ENCODE measurements at places on chromosomes 6 and 20.

- DNase-seq, result no peak
These were observed 189.4 kb upstream of the ARID1B start for GRCh38 chr6:156587751-156588301.

GRCh38 chr6:101058296-101058695, 177.2 kb upstream of the ASCC3 start:
- no peak for DNase-seq

DNA sequence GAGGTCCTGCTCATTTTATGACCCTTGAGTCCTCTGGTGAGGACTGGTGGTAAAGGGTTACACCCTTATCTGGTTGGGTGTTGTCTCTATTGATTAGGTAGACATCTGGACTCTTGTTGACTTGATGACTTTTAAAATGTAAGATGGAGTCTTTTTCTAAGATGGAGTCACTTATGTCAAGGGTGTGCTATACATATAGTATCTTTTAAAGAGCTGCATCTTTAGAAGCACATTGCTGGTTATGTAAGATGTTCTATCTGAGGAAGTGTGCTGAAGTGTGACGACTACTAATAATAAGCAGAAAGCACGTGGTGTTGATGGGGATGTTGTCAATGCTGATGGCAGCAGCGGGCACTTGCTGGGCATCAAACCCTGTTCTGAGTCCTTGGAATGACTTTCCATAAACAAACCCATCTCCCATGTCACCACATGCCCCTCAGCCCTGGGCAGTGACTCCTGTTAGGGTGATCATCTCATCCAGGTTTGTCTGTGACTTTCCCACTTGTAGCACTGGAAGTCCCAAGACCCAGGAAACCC, 229.6 kb downstream of the EYA2 start:
- no peak for DNase-seq

DNA sequence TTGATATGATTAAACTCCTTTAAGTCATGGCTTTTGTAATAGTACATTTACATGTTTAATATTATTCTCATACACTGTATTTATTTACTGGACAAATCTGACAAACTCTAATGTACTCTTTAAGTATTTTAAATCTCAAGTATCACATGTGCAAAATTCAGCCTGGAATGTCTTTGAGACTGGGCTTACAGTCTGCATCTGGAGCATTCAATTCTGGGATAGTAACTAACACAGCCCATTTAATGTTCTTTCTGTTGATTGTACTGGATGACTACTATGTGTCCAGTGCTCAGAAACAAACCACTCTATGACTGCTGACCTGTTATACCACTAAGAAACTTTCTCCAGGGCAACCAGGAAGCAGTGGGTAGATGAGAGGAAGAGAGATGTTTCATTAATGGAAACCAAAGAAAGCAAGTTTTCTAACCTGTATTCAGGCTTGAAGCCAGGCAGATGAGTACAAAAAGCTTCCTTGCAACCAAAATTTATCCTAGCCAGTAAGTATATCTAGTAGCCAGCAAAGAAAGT, 26.8 kb downstream of the FBXL4 start:
- peak; percentile 10 for DNase-seq

DNA sequence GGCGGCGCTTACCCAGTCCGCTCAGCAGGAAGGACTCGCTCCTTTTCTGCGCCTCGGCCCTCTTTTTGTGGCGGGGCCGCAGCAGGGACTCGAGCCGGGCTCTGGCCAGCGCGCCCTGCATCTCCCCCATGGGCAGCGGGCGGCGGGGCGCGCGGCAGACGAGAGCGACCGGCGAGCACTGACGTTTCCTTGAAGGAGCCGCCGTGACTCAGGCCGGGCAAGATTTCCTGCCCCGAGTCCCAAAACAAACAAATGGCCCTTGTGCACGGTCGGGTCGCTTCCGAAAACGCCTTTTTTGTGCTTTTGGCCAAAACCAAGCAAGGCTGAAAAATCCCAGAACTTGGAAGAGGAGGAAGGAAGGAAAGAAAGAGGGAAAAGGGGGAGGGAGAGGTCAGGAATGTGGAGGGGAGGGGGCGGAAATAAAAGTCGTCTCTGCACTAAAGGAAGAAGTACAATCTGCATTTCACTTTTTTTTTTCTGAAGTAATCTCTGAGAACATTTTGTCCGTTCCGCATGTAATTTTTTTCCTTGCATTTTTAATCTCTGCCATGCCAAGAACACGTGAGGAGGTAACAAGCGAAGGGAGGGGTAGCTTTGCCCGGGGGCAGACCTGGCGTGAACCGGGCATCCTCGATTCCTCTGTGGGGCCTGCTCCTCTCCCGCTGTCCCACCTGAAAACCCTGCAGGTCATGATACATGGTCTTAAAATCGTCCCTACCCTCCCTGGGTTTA, 123.3 kb upstream of the SLC2A12 start:
- DNase-seq, result peak; percentile 78

GRCh38 chr20:598133-598850, 11.8 kb downstream of the TCF15 start:
- no peak for DNase-seq

DNA sequence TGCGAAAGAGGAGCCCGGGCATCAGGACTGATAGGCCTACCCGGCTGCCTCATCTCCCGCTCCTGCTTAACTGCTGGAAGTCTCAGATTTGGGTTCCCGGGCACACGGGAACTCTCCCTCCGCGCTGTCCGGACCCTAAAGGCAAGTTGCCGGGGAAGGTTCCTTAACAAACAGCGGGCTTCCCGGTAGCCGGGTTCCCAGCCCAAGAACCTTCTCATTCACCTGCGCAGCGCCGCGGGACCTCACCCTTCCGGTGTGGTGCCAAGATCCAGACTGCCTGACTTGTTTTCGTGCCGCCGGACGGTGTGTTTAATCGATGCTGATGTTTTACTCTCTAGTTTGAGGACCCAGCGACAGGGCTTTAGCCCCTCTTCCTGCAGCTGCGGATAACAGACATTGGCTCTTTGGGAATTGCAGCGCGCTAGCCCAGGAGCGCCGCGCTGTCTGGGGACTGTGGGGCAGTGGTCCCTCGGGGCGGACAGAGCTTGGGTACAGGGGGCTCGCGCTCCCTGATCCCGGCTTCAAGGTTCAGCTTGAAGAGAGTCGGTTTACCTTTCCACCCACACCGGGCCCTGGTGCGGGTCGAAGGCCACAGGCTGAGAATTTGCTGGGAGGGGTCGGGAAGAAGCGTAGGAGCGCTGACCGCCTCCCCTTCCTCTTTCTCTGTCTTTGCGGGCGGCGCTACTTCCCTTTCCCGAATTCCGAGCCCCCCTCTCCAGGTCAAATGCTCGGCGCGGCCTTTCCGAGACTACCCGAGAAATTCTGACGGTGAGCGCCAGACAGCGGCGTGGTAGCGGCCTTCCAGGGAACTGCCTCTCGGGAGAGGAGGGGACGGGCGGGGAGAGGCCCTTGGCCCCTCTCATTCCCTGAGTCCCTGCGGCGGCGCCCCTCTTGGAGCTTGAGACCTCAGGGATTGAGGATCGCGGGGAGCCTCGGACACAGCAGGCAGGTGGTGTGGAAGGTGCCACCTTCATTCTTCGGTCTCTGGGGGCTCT, 17.2 kb downstream of the ABT1 start:
- no peak for DNase-seq

- no peak for DNase-seq
These were observed 6.2 kb upstream of the SLC4A11 start for GRCh38 chr20:3245156-3245555.

- peak; percentile 98 for DNase-seq
These were observed 88.9 kb upstream of the NT5E start for GRCh38 chr6:85360794-85361642.

- peak; percentile 74 for DNase-seq
These were observed 39.7 kb downstream of the TAF4 start for GRCh38 chr20:62025832-62026563.

DNA sequence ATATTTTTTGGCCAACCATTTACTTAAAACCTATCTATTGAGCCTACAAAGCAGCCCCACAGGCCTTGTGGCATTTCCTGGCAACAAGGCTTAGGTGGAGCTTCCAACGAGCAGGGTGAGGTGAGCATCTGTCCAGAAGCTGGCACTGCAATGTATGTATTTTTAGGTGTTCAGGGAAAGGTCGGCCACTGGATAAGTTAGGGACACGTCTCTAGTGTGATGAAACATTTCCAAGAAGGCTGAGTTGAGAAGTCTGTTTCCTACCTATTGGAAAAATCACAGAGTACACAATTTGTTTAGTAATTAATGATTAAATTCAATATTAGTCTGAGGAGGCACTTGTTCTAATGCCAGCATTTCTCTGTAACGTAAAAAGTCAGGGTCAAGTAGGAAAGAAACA, 17.8 kb upstream of the RCAN2 start:
- no peak for DNase-seq

GRCh38 chr20:35240083-35240810, 13.8 kb downstream of the MMP24 start:
- no peak for DNase-seq

DNA sequence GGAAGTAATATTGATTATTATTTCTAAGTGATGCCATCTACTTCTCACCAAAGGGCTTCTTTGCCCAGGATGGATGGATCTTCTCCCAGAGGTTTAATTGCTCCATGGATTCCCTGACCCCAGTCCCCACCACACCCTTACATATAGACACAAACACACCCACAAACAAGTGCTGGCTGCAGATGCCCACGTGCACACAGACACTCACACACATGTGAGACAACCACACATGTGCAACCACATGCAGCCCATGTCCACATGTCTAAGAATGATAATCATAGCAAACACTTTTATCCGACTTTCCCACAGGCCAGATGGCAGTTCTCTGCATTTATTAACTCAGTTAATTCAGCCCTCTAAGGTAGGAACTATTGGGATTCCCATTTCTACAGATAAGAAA, 44.2 kb downstream of the MAFB start:
- DNase-seq, result no peak

DNA sequence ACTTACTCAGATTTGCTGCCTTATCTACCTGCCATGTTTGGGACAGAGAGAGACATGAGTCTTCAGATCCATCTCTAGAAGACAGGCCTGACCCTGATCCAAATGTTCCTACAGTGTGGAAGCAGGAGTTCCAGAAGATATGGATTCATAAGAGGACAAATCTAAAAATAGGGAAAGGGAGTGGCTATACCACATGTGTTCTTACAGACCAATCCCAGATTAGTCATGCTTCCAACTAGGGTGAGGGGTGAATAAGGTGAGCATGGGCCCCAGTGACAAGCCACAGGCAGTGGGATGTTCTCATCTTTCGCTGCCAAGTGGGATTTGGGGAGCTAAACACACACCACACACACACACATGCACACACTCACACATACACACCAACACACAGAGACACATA, 670.7 kb upstream of the CITED2 start:
- no peak for DNase-seq

- DNase-seq, result no peak
These were observed 464.9 kb upstream of the SOX4 start for GRCh38 chr6:21128601-21129000.

DNA sequence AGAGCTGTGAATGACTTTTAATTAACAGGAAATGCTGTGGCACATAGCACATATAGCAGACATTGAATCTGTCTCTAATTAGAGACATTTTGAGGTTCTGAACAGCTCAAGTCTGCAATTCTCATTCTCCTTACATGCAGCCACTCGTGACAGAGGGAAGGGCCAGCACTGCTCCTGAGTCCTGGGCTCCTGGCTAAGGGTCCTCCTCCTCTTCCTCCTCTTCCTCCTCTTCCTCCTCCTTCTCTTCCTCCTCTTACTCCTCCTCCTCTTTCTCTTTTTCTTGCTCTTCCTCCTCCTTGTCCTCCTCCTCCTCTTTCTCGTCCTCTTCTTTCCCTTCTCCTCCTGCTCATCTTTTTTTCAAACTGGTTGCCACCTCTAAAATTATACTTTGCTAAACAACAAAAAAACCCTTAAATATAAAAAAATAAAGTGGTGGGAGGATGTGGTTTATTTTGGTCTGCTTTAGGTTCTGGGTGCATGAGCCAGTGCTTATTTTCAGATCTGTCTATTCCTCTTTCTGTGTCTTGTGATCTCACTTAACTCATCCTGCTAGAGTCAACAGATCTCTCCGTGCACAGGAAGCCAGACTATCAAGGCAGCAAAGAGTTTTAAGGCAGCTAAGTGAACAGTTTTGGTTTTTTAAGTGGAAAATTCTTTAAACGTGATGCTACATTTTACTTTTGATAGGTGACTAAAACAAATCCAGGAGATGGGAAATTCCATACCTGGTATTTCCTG, 159.3 kb downstream of the CD83 start:
- peak; percentile 63 for DNase-seq

DNA sequence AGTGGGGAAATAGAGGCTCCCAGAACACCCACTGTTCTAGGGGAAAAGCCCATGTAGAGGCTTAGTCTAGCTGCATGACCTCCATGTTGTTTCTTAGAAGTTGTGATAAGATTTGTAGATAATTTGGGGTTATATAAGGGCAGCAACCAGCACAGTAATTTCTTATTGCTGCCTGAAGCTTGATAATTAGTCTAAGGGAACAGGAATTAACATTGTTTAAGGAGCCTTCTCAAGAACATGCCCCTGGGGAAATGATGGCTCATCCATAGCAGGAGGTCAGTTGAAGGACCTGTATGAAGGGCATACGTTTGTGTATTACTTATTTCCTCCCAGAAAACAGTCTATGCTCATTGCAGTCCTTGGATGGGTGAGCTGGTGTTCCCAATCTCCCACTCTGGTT, 170.7 kb upstream of the SCGN start:
- DNase-seq, result no peak

DNA sequence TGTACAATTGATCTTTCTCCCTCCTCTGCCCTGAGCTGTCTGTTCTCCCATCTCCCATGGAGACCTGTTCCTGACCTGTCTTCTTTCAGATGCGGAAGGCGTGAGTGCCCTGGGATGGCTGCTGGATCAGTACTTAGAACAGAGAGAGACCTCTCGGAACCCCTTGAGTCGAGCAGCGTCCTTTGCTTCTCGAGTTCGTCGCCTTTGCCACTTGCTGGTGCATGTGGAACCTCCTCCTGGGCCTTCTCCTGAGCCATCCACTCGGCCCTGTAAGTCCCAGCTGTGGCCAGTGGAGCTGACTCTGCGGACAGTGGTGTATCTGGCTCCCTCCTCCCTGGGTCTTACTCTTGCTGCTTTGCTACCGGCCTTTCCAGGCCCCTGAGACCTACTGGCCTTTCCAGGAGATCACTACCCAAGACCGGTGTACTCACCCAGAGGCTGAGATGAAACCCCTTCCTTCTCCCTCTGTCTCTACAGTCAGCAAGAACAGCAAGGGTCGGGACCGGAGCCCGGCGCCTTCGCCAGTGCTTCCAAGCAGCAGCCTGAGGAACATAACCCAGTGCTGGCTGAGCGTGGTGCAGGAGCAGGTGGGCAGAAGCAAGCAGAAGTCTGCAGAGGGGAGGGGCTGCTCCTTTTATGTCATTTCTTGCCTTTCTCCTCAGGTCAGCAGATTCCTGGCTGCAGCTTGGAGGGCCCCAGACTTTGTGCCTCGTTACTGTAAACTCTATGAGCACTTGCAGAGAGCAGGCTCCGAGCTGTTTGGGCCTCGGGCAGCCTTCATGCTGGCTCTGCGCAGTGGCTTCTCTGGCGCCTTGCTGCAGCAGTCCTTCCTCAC, 22.5 kb downstream of the CUL9 start:
- no peak for DNase-seq

GRCh38 chr6:89058627-89059026, 21.9 kb upstream of the PNRC1 start:
- no peak for DNase-seq

GRCh38 chr20:14782731-14783130, 445.3 kb upstream of the FLRT3 start:
- no peak for DNase-seq

All from IMR-90 (cell line).